ENCODE measurements at places on chromosomes 1 and 21.

DNA sequence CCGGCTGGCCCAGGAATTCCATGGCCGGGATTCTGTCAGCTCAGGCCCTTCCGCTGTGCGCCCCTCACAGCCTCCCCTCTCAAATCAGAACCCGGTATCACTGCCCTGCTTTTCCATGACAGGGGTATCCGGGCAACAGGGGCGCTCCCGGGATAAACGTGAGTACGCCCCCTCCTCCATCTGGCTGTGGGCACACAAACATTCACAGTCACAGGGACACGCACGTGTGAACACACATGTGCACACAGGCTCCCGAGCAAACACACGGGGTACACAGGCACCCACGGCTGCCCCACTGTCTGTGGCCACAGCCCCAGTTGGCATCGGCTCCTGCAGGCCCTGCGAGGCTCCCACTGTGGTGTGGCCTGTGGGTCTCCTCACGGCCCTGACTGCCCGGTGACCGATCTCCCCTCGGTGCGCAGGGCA lies 16.7 kb downstream of the COL6A1 start:
- no peak for DNase-seq

GRCh38 chr1:39205102-39205780 lies 746 bp downstream of the MACF1 start:
- peak; percentile 66 for DNase-seq

DNA sequence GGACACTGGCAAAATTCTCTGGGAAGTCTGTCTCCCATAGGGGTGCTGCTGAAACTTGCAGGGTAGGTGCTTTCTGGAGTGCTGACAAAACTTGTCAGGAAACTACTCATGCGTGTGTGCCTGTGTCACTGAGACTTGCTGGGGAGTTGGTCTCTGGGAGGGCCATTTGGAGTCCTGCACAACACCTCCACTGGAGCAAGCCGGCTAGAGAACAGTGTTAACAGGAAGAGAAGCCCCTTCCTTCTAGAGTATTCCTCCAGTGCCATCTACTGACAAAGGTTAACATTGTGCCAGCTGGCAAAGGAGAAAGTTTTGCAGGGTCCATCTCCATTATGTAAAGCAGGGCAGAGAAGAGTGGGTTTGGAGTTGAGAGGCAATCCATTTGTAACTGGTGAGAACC lies 30.0 kb downstream of the ZMYM4 start:
- no peak for DNase-seq

- DNase-seq: no peak
Observed at GRCh38 chr1:23585321-23586022, 26.2 kb upstream of the ID3 start.

DNA sequence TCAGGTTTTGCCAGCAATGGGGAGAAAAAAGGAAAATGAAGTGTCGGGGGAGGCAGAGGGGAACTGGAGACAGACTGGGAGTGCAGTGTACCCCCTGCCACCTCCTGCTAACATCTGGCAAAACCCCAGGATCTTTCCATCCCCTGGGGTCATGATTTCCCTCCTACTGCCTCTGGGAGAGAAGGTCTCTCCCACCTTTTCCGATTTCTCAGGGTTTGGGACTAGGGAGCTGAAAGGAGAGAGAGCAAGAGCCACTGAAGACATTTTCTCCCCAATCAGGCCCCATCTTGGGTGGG lies 5.1 kb downstream of the FHL3 start:
- no peak for DNase-seq

GRCh38 chr1:169595764-169596711 lies 9.8 kb upstream of the F5 start:
- DNase-seq: peak; percentile 36

DNA sequence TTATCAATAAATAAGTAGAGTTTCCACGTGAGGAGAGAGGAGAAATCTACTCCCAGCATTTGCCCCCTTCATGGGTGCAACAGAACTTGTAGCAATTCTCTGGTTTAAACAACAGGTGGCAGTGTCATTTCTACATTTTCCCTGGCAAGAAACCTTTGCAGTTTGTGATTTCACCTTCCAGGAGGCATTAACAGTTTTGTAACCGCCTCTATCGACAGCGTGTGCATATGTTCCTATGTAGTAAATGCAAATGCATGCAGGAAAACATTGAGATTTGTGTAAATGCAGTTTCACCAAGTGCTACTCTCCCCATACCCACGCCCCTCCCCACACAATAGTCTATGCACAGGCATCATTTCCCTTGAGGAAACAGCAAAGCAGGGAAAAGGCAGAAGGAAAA lies 494.7 kb downstream of the SMYD3 start:
- DNase-seq: no peak

DNA sequence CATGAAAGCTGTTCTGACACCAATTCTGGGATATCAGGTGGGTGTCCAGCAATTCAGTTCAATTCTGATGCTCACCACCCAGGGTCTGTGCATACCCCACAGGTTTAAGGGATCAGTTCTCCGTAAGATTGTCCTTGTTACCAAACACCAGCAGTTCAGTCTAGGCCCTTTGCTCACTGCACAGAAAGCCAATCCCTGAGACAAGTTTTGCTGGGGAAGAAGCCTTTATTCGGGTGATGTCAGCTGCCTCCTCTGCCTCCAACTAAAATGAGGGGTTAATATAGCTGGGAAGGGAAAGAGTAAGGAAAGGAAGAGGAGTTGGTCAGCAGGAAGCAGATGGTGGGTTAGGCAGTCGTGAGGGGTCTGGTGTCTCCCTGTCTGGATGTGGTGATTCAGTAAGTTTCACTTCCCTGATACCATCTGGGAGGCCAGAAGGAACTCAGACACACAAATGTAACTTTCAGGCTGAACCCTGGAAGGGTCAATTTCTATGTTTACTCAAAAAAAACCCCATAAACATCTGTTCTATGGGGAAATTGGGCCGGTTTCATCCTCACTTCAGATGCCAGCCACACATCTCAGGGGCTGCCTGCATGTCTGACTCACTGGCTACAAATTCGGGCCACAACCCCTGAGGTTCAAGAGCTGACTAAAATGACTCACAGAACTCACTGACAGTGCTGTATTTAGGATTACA lies 83.3 kb upstream of the PGBD5 start:
- DNase-seq: no peak

DNA sequence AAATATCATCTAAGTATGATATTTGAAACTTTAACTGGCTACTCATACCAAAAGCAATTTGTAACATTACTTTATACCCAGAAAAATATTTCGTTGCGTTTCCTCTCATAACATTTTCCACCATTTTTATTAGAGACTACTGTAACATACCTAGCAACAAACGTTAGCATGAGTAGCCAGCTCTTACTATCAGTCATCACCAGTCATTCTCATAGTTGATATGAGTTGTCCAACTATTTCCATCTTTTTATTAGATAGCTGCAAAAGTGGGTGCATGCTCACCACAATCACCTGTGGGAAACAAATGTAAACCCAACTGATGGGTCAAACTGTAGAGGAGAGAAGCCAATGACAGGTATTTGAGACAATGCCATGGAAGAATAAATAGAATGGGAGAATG lies 114.6 kb downstream of the AKT3 start:
- DNase-seq: no peak

DNA sequence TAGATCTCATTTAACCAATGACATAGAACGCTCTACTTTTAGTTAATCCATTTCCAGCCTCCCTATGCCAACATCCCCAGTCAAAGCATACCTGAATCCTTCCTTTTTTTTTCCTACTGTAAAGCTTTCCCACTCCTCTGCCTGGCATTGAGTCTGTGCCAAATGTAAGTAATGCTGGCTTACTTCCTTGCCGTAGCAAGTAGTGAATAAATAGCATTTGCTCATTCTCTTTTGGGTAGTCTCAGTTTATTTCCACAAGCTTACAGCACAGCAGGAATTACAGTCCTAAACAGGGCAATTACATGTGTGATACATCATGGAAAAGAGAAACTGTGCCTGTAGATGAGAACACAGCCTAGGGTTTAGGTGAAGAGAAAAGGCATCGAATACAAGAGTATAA lies 352.6 kb upstream of the NEGR1 start:
- no peak for DNase-seq

GRCh38 chr1:62778208-62778607 lies 5.7 kb upstream of the ATG4C start:
- DNase-seq: no peak

GRCh38 chr1:201941420-201942128 lies 4.8 kb downstream of the LMOD1 start:
- DNase-seq: no peak

- DNase-seq: peak; percentile 80
Observed at GRCh38 chr1:154955039-154955717, 721 bp downstream of the PBXIP1 start.

GRCh38 chr1:225471453-225472301 lies 43.8 kb upstream of the LBR start:
- no peak for DNase-seq

- peak; percentile 43 for DNase-seq
Observed at GRCh38 chr1:212595787-212596714, 12.5 kb upstream of the ATF3 start.

DNA sequence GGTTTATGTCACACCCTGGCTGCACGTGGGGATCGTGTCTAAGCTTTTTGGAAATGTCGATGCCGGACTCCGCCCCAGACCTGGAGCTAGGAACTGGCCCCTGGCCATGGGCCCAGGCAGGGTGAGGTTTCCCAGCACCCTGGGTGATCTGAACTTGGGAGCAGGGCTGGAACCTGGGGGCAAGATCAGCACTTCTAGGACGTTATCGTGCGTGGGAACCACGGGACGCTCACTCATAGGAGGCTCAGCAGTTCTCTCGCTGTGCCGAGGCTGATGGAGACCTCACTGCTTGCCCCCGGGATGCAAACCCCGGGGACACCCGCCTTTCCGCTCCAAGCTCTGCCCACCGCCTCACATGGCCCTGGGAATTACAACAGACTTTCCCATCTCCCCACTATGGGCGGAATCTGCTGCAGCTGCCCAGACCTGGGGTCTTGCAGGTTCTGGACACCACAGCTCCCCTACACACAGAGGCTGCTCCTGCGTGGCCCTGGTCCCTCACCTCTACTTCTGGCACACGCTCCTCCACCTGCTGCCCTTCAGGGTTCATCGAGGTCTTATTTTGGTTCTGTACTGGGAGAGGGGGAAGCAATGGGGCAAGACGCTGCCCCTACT lies 35.9 kb downstream of the COL18A1 start:
- DNase-seq: no peak

DNA sequence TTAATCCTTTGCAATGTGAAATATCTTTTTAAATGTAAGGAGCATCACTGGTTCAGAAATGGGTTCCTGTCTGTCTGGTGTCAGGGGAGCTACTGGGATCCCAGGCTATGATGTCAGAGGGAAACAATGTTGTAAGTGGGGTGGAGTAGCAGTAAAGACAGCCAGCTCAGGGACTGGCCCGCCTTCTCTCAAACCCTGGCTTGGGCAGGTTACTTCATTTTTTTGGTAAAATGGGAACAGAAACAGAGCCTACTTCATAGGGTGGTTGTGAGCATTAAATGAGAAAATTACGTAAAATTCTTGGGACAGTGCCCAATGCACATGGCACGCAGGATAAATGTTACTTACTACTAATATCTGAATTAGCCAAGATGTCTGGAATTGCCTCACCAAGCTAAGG lies 30.7 kb upstream of the IL20 start:
- DNase-seq: no peak

All from stimulated activated naive CD8-positive, alpha-beta T cell treated with anti-CD3 and anti-CD28 coated beads, Interleukin-15, Interleukin-2, amounts not matched to agents 100 U/mL and 50 U/mL, for 24 hours (primary cell).